Stimulated activated CD8-positive, alpha-beta memory T cell treated with anti-CD3 and anti-CD28 coated beads, Interleukin-7, amount 100 ng/mL, for 4 hours (primary cell): ENCODE measurements at places on chromosomes 3 and 15.

DNA sequence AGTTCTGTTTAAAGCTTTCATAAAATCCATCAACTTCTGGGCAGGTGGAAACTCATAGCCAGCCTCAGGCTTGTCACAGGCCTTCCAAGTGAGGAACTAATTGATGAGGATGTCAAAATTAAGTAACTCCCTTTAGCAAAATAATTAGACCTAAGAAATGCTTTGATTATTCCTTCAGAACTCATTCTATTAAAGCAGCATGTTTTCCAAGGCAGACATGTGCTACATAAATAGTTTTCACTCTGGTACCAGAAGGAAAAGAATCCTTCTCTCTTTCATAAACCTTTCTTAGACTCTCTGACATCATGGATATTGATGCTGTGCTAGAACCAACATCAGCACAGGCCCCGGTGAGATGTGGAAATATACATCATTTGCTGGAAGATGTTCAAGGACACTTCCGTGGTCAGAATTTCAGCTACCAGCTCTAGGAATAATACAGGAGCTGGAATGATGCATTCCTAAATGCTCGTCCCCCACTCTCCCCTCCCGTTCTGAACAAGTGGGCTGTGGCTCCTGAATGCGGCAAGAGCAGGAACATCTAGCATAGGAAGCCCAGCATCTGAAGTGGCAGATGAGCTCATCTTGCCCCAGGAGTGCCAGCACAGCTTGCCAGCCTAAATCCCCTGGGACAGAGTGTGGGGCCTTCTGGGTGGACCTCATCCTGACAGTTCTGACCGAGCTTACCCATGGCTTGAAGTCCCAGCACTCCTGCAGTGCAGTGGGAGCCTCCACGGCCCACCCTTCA lies 82.4 kb downstream of the WWTR1 start:
- no peak for DNase-seq

DNA sequence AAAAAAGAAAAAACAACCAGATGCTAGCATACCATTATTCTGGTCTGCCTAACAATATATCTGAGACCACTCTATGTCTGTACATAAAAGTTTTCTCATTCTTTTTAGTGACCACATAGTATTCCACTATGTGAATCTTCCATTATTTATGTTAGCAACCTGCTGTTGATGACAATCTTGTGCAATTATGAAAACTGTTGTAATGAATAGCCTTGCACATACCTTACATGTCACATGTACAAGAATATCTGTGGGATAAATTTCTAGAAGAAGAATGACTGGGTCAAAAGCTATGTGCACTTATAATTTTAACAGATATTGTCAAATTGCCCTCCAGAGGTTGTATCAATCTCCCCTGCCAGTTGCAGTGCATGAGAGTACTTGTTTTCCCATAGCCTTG lies 62.5 kb downstream of the ARHGAP31 start:
- no peak for DNase-seq

DNA sequence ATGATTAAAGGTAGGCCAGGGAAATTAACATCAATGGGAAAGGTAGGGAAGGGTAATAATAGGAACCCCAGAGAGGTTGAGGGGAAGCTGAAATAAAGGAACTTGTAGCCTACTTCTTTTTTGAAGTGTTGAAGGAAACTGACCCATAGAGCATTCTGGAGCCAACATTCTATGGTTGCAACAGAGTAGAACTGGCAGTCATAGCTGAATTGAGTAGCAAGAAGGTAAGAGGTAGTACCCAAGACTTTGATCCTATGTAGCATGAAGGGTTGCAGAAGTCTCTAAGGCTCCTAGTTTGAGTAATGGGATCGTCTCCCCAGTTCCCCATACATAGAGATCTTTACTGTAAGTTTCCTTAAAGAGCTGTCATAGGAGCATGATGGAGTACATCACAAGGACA lies 7.4 kb upstream of the ZNF774 start:
- no peak for DNase-seq

- DNase-seq, result no peak
These were observed 156.0 kb upstream of the TPM1 start for GRCh38 chr15:62886431-62887071.

DNA sequence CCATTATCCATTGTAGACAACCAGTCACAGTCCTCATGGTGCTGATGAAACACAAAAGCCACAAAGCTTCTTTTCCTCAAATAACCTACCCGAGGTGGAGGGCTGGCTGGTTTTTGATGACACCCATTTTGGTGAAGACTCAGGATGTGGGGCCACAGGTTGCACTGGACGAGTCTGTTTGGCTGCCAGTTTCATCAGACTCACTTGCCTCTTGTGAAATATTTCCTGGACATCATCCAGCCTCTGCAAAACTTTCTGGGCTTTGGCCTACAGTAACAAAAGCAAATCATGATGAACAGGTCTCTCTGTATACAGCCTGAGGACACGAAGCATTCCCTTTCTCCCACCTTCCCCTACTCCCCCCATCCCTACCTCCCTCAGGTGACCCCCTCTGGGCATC lies 42.2 kb downstream of the B3GNT5 start:
- no peak for DNase-seq

GRCh38 chr15:81327516-81327915 lies 3.6 kb upstream of the STARD5 start:
- no peak for DNase-seq

GRCh38 chr3:122189357-122189756 lies 5.9 kb downstream of the CASR start:
- DNase-seq, result no peak

DNA sequence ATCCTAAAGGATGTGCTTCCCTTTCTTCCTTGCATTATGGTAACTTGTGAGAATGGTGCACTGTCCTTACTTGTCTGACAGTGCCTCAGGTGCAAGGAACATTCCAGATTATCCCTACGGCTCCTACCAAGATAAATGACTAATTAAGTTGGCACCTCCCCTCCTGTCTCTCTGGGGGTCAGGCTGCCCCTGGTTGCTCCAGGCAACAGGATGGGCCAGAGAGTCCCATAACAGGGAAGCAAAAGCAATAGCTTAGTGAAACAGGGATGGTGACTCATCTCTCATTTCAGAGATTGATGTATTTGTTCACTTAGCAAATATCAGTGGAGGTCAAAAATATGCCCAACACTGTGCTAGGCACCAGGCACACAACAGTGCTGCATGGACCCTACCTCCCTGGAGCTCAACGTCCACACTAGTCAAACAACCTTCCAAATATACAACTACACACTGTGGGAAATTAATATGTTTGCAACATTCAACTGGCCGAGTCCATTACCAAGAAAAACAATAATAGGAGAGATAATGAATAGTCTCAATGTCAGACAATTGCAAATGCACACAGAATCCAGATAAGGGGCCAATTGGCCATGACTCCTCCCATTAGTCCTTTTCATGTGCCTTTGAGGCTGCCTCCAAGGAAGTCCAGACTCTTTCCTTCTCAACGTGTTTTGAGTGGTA lies 249.0 kb downstream of the TLE3 start:
- no peak for DNase-seq

- DNase-seq, result no peak
These were observed 232.9 kb downstream of the ADAMTS17 start for GRCh38 chr15:100108846-100109245.

DNA sequence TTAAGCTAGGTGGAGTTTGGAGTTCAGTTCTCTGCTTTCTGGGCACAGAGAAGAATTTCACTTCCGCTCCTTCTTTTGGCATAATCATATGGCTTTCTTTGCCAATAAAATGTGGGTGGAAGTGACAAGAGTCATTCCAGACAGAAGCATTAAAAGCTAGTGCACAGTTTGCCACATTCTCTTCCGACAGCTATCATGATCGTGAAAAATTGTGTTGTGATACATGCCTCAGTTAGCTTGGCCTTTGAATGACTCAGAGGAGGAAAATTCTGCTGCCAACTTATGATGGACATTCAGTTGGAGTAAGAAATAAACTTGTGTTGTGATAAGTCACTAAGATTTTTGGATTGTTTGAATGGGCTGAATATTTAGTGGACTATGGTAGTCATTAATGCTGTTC lies 291.7 kb upstream of the SATB1 start:
- no peak for DNase-seq

- DNase-seq, result peak; percentile 18
These were observed 195.1 kb upstream of the ICE2 start for GRCh38 chr15:60673918-60674558.

GRCh38 chr3:45986303-45986982 lies 9.2 kb downstream of the FYCO1 start:
- DNase-seq, result no peak

DNA sequence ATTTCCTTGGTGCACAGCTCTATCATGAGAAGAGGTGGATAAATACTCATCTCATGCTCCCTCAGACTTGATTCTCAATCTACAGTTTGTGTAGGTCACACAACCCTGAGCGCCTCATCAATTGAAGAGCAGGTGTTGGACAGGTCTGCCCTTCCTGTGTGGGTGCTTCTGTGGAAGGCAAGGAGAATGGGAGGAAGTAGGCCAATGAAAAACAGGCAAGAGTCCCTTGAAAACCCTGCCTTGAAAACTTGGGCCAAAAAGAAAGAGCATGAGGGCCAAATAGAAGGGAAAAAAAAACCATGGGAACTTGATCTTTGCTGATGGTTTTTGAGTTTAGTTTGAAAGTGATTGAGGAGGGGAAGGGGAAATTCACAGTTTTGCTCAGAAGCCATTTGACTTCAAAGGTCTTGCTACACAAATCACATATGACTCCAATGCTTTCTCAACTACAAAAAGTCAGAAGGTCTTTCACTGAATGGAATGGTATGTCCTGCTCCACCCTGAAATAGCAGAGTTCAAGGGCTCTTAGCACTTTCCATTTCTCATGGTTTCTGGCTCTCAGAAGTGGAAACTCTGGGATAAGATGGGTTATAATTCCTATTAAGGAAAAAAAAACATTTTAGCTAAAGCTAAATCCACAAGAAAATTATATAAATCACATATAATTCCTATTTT lies 37.2 kb upstream of the TM4SF1 start:
- DNase-seq, result no peak

- no peak for DNase-seq
These were observed 100.1 kb upstream of the TPM1 start for GRCh38 chr15:62942428-62942827.

GRCh38 chr15:64731805-64732151 lies 43.6 kb downstream of the RBPMS2 start:
- DNase-seq, result no peak

DNA sequence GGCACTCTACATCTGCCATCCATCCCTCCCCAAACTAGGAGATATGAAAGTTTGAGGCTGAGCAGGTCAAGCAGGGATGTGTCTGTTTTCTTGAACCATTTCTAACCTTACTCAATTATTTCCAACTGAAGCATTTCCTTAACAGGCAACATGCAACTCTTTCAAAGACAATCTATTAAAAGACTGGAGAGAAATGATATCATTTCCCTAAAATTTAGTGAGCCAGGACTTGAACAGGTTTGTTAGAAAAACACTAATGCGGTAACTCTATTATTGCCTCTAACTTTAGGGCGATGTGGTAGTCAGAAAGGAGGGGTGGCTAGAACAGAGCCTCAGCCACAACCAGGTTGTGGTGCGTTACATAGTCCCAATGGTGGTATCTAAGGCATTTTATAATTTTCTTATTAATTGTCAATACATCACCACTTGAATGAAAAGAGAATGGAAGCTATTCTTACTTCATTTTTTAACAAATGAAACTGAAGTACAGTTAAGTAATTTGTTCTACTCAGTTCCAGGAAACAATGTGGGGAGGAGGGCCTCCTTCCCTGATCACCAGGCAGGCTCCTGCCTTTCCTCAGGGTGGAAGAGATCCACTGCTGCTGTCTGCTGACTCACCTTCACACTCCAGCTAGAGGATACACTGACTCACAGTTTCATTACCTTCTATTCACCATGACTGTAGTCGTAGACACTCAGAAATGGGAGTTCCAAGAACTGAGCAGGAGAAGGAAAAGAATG lies 22.8 kb downstream of the MYO1E start:
- peak; percentile 16 for DNase-seq

DNA sequence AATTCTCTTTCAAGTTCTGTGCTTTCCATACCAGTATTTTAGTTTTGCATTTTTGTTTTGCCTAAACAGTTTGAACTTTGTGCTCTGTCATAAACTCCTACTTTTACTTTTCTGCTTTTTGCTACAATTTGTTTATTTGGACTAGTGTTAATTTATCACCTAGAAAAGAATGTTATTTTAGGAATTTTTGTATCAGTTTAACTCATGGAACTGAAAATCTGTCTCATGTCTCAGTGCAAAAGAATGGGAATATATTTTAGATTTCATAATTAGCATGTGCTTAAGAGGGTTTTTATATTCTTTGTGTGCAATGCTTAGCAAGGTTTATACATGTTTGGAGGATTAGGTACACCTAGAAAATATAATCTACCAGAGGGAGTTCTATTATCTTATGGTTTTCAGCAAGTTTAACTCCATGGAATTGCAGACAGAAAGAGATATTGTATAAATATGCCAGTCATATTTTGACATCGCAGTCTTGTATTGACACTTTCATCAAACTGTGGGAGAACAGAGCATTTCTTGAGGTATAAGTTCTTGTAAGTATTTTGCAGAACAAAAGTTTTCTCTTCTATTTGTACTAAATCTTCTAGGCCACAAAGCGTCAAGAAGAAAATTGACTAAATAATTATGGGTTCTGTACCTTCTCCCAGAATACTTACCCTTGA lies 409.9 kb downstream of the RBMS3 start:
- no peak for DNase-seq

GRCh38 chr3:173399044-173399443 lies 1.5 kb downstream of the NLGN1 start:
- DNase-seq, result no peak

DNA sequence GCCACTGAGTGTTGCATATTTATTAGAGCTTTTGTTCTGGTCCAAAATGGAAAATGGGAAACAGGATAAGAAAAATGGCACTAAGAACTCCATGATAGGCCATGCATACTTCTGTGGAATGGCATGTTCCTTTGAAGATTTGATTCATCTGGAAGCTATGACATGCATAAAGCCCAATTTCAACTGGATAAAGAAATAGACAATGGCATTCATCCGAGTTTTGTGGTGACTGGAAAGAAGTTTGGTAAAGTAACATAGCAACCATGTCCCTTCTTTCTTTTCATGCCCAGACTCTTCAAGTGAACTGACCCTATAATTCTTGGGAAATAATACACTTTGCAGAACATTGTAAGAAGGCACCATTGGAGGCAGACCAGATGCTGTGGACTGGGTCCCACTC lies 368.4 kb upstream of the IL12A start:
- DNase-seq, result no peak

GRCh38 chr15:72521682-72522081 lies 47.6 kb downstream of the ARIH1 start:
- no peak for DNase-seq

DNA sequence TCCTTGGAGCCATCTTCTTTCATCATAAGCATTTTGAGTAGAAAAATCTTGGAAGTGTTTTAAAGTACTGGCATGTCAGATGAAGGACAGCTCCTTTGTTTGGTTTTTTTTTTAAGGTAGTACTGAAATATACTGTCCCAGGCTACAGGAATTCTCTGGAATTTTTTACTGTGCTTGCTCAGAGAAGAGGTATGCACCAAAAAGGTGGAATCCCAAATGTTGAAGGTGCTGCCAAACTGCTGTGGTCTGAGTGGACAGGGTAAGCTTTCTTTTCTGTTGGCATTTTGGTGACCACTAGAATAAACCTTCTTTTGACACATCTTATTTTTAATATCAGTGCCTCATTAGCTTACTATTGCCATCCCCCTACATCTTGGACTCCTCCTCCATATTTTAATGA lies 7.2 kb downstream of the GNL3 start:
- DNase-seq, result no peak
